HuH-7.5 (cell line): ENCODE measurements at places on chromosomes 6 and 20.

DNA sequence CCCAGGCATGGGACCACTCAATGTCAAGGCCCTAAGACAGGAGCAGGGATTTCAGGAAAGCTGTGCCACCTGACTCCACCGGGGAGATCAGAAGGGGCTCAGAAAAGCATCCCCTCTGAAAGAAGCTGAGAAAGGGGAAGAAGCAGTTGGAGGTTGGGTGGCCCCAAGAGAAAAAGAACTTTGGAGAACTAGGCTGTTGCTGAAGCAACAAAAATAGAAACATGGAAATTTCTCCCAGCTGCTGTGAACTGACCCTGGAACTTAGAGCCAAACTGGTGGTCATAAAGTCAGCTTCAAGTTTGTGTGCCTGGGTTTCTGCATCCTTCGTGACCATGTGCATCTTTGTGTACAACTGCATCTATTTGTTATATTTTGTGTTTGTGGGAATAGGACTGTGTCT lies 534.5 kb downstream of the MAFB start:
- no peak for DNase-seq

GRCh38 chr6:130034378-130035146 lies 16.2 kb downstream of the L3MBTL3 start:
- no peak for DNase-seq

GRCh38 chr6:46772762-46773161 lies 20.4 kb upstream of the MEP1A start:
- no peak for DNase-seq

DNA sequence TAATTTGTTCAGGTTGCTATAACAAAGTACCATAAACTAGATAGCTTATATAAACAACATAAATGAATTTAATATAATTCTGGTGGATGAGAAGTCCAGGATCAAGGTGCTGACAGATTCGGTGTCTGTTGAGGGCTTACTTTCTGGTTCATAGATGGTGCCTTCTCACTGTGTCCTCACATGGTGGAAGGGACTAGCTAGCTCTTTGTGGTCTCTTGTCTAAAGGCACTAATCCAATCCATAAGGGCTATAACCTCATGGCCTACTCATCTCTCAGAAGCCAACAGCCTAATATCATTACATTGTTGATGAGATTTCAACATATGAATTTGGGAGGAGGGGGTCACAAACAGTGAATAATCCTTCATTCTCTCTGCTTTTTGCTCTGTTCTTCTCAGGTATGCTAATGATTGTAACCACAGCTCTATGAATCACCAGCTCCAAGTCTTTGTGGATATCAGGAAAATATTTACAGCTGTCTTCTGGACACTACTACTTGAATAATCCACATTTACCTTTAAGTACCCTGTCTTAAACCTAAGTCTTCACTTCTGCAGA lies 122.3 kb downstream of the NKAIN2 start:
- DNase-seq = no peak

DNA sequence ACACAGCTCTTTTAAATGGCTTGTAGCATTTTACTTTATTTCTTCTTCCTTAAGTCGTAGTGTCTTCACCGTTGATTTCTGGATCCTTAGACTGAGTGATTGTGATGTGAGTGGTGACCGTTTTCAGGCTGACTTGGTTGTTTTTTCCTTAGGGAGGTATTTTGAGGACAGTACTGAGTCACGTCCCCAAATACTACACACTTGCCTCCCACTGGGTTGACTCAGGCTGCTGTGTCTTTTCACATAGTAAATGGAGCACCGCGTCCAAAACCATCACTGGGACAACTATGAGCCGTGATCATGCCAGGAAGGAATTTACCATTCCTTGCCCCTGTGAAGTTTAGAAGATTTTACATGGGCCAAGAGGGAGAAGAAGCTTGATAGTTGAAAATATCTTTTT lies 174.1 kb downstream of the FARS2 start:
- DNase-seq = no peak

GRCh38 chr6:143164565-143165105 lies 103.9 kb downstream of the AIG1 start:
- no peak for DNase-seq

DNA sequence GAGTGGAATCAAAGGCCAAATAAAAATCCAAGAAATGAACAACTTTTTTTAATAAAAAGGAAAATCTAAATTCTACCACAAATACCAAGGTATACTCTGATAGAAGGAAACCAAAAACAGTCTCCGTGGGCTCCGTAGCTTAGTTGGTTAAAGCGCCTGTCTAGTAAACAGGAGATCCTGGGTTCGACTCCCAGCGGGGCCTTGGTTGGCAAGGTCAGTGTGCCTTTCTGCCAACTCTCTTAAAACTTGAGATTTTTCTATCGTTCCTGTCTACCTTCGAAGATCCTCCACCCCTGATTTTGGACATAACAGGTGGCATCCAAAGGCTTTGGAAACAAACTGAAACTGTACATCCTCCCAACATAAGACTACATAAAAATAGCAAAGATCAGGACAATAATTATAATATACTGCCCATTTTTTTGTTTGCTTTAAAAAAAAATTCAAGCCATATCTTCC lies 197.9 kb downstream of the TRIM27 start:
- DNase-seq = no peak

DNA sequence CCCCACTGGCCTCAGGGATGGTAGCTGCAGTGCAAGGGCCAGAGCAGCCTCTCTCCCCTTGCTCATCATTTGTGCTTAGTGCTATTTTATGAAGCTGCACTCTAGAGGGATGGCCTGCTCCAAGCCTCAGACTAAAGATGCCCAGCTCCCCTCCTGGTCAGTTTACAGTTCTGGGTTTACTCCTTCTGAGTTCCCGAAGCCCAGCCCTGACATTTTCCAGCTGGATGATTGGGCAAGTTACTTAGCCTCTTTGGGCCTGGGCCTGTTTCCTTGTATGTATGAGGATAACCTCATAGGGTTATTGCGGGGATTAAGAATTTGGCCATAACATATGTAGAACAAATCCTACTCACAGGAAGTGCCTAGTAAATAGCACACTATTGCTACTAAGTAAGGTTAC lies 31.8 kb upstream of the EMILIN3 start:
- DNase-seq = no peak

DNA sequence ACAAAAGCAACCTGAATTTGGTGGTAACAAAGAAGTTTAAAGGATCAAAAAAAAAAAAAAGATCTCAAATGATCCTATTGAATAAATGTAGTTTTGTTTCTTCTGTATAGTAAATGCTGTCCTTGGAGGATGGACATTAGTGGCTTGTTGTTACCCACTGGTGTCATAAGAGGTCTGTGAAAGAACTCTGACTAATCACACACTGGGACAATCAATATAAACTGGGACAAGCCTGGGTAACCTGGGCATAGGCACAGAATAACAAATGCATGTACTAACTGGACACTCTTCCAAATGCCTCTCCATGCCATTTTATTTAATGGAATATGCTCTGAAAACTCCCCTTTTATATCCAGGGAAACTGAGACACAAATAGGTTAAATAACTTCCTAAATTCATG lies 241.4 kb downstream of the DOK5 start:
- no peak for DNase-seq

DNA sequence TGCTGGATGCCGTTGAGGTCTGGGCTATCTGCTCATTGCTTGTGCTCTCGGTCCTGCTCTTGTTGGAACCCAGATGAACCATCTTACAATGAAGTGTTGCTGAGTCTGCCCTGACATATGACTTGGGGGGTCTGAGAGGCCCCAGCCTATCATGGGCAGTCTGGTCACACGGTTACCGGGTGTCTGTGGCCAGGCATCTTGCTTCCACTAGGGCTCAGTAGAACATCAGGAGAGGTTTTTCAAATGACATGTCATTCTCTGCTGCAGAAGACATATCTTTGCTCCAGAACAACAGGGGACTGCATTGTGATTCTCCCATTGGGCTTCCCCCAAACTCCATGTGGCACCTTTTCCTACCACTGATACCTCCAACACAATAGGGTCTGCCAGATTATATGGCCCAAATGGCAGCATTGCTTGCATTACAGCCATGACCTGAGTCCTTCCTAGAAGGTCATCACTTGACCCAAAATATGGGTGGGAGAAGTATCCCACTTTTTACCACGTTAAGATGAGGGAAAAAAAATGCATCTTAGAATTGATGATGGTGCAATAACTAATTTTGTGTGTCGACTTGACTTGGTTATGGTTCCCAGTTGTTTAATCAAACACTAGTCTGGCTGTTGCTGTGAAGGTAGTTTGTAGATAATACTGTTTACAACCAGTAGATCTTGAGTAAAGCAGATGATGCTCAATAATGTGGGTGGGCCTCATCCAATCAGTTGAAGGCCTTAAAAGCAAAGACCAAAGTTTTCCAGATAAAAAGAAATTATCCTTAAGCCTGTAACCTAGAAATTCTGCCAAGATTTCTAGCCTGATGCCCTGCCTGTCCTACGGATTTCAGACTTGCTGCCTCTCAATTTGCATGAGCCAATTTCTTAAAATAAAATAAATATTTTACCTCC lies 241.0 kb downstream of the QKI start:
- no peak for DNase-seq

DNA sequence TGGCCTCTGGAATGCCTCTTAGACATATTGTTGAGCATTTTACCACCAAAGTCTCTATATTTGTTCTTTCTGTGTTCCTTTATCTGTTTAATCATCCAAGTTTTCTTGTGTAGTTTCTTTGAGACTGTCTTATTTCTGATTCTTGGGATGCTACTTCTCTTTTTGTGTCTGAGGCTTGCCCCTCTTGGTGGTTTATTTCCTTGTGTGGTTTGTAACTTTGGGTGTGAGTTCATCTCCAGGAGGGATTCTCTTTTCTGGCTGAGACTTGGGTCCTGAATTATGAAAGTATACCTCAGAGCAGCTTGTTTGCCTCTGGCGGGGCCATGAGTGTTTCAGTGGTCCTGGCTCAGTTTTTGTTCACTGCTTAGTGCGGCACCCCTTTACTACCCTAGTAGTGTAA lies 33.9 kb downstream of the PPARD start:
- no peak for DNase-seq

- no peak for DNase-seq
Measured at GRCh38 chr6:16766043-16766536, 4.8 kb upstream of the ATXN1 start.

DNA sequence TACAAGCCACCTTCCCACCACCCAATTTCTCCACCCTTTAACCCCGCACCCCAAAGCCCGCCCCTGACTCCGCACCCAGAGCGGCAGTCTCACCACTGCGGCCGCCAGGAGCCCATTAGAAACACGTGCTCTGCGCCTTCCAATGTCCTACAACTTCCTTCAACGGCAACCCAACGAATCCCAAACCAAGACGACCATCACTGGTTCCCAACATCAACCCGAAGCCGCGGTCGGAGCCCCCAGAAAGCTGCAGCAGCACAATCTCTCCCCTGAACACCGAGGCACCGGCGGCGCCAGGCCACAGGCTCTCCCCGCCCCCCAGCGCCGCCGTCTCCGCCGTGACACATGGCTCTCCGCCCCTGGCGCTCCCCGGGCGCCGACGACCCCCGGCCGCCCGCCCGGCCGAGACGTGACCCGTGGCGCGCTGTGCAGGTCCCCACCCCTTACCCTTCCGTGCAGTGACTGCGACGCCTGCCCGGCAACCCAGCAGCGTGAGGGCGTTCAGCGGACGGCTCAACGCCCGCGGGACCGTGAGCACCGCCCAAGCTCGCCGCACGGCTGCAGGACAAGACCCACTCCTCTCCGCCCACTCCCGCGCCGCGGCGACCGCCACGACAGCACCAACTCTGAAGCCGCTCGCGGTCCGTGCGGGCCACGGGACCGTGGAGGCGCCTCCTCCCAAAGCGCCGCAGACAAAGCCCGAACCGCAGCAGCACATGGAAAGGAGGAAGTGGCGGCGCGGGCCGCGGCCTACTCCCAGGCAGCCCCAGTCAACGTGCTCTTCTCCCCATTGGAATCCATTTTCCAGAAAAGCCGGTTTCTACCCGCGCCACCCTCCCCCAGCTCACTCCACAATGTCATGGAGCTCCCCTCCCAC lies 551 bp downstream of the SYNCRIP start:
- DNase-seq = peak; percentile 14

DNA sequence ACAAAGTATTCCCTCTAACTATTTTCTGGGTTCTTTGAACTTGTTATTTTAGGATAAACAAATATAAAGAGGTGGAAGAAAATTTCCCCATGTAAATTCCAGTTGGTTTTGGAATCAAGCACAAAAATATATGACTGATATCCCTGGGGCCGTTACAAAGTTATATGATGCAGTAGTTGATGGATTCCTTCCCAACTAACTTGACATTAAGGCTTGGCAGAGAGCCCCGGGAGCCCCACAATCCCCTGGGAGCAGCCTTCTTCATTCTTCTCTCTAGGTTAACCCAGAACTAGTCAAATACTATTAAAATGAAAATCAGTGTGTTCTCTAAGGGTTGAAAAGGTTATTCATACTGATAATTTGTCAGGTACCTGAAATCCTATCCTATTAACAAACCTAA lies 508.9 kb upstream of the SOX4 start:
- DNase-seq = no peak

DNA sequence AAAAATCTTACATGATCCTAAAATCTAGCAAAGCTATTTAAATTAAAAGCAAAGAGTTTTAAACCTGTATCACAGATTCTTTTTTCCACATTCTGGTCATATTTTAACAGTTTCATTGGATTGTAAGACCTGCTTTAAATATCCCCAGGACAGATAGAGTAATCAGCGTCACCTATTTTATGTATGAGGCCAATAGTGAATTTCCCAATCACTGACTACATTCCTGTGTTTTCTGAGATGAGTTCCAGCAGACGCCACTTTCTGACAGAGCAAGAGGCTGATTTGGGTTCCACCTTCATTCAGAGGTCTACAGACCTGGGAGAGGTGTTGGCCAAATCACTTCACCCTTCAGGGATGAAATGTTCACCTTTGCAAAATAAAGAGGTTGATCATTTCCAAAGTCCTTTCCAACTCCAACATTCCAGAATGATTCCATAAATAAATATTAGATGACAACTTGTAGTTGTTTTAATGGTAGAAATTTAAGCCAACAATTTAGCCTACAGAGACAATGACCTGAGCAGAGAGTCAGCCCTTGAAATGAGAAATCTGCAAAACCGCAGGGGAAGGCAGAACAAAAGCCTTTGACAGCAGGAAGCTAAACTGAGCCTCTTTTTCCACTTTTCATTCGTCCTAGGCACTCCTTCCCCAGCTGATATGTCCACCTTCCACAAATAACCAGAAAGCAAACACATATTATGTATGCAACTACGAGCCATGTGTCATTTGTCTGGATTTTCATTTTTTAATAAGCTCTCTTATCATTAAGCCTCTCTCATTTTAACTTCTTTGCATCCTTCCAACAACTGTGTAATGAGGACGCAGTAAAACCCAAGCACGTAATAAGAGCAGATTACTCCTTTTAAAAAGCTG lies 105.2 kb downstream of the TFAP2A start:
- no peak for DNase-seq

GRCh38 chr6:9455864-9456658 lies 958.8 kb downstream of the TFAP2A start:
- no peak for DNase-seq

- DNase-seq = no peak
Measured at GRCh38 chr6:162056061-162056460, 671.5 kb downstream of the PRKN start.

- no peak for DNase-seq
Measured at GRCh38 chr20:43942667-43943285, 28.1 kb downstream of the TOX2 start.
